ENCODE measurements at places on chromosomes 1 and 21.

DNA sequence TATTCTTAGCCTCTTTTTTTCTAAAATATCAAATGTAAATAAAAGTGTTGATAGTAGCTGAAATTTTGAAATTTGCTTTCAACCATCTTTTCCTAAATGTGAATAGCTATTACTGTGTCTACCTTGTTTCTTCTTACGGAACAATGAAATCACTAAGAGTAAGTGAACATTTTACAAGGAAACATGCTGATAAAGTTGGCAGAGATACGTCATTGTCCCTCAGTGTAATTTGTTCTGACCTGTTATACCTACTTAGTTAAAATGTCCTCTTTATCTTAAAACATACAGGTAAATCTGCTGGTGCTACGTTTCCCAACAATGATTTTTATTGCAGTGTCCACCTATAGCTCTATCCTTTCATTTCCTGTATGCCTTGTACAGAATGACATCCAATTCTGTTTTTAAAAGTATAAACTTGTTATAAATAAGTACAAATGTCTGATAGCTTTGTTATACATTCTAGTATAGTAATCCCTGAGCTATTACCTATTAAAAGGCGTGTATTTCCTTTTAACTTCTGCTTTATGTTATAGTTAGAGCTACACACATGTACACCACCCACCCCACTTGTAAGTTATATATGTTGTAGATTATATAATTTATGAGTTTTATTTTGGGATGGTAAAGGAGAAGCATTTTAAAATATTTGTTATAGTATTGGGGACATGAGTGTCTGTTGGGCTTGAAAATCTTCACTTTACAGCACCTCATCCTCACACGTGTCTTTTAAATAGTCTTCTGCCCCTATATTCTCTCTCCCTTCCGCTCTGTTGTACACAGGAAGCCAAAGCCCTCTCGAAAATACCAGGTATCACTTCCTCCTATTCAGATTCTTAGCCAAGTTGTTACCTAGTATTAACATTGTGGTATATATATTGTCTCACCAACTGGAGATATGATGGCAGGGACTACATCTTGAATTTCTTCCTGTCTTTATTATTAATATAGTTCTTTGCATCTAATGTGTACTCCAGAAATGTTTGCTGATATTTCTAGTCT, 25.2 kb downstream of the LAMC1 start:
- peak overlapping the region; percentile 30 for H3K27ac ChIP-seq
- peaks cover 4% of the 10 kb centered on the region for H3K36me3 ChIP-seq
- no peaks in the 10 kb centered on the region for H3K27me3 ChIP-seq
- H3K4me1 ChIP-seq, result peaks cover 25% of the 10 kb centered on the region

- H3K4me3 ChIP-seq, result no peak overlapping the region
- DNase-seq, result no peak
- H3K4me1 ChIP-seq, result no peaks in the 10 kb centered on the region
These were observed 216.1 kb downstream of the PBX1 start for GRCh38 chr1:164774819-164775654.

- no peak overlapping the region for H3K4me3 ChIP-seq
- no peak overlapping the region for H3K27ac ChIP-seq
- no peaks in the 10 kb centered on the region for H3K27me3 ChIP-seq
- H3K36me3 ChIP-seq, result no peaks in the 10 kb centered on the region
These were observed 57.1 kb downstream of the TNFSF18 start for GRCh38 chr1:172993640-172994039.

DNA sequence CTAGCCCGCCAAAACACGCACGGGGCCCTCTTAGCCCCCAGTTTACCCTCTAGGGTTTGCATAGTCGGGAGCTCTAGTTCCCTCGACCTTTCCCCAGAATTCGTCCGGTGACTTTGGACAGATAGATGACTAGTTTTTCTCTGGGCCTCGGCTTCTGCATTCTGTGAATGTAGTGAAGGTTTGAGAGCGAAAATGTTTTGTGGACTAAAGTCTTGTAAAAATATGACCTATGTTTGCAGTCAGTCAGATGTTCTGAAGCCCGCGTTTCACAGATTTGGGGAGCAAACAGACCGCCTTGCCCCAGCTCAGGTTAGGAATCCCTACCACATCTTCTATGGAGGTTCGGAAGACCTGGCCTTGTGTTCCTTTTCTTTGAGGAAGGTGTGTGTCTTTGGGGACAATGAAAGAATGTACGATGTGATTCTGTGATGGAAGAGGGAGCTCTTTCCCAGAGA, 401 bp downstream of the UQCRH start:
- peak overlapping the region; percentile 91 for H3K4me3 ChIP-seq
- H3K4me1 ChIP-seq, result peaks cover 39% of the 10 kb centered on the region
- H3K36me3 ChIP-seq, result peaks cover 7% of the 10 kb centered on the region
- H3K27me3 ChIP-seq, result no peaks in the 10 kb centered on the region
- peak overlapping the region; percentile 96 for H3K27ac ChIP-seq
- no peak for DNase-seq

GRCh38 chr21:15353546-15353945, 288.7 kb upstream of the NRIP1 start:
- H3K36me3 ChIP-seq, result no peaks in the 10 kb centered on the region
- peaks cover 11% of the 10 kb centered on the region for H3K4me1 ChIP-seq
- no peak overlapping the region for H3K27ac ChIP-seq
- no peak overlapping the region for H3K4me3 ChIP-seq
- peaks cover 5% of the 10 kb centered on the region for H3K27me3 ChIP-seq

- DNase-seq, result no peak
- no peak overlapping the region for H3K4me3 ChIP-seq
- H3K27me3 ChIP-seq, result peaks cover 14% of the 10 kb centered on the region
- H3K4me1 ChIP-seq, result no peaks in the 10 kb centered on the region
- no peaks in the 10 kb centered on the region for H3K36me3 ChIP-seq
These were observed 13.9 kb downstream of the ADAM30 start for GRCh38 chr1:119882132-119883049.

DNA sequence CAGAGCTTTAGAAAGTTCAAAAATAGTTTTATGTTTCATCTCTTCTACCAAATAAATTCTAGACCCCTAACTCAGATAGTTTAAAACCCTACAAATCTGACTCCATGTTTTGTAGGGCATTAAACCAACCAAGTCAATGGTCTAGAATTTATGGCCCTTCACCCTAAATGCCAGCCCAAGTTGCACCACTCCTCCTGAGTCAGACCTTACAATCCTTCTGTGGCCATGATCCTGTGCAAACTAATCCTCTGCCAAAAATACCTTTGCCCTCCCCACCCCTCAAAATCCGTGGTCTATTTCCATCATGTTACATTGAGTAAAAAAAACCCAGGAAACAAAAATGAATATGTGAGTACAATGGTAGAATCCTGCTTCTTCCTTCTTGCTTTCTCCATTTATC, 179.3 kb downstream of the NR5A2 start:
- no peak overlapping the region for H3K4me3 ChIP-seq
- H3K4me1 ChIP-seq, result peaks cover 8% of the 10 kb centered on the region
- DNase-seq, result no peak
- H3K27ac ChIP-seq, result no peak overlapping the region
- H3K27me3 ChIP-seq, result peaks cover 11% of the 10 kb centered on the region

DNA sequence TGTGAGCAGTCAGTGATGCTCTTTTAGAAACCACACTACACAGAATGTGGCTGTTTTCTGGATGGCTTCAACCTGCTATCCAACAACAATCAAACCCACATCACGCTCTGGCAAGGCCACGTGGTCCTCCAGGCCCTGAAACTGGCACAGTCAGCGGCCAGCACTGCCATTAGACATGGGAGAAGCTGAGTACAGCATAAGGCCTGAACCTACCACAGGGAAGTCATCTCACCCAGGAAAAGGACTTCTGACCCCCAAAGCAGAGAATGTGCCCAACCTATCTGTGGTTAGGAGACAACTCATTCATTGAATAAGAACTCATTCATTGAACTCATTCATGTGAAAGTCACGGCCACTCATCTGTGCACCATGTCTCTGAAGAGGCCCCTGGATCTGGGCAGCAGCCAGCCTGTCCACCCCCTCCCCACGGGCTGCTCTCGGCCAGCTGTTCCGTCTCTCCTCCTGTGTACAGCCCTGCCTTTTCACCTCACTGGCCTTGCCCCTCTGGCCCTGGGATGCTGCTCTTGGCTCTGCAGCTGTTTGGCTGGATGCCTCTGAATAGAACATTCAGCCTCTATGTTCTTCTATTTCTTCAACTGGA, 41.1 kb downstream of the C1orf198 start:
- H3K27ac ChIP-seq, result no peak overlapping the region
- H3K4me3 ChIP-seq, result no peak overlapping the region
- peak; percentile 6 for DNase-seq
- H3K27me3 ChIP-seq, result peaks cover 5% of the 10 kb centered on the region
- peaks cover 2% of the 10 kb centered on the region for H3K36me3 ChIP-seq
- no peaks in the 10 kb centered on the region for H3K4me1 ChIP-seq

GRCh38 chr1:158334526-158335212, 3.3 kb upstream of the CD1B start:
- no peak for DNase-seq
- H3K4me3 ChIP-seq, result no peak overlapping the region
- H3K27me3 ChIP-seq, result no peaks in the 10 kb centered on the region
- H3K27ac ChIP-seq, result no peak overlapping the region
- H3K36me3 ChIP-seq, result peaks cover 5% of the 10 kb centered on the region
- peaks cover 21% of the 10 kb centered on the region for H3K4me1 ChIP-seq

DNA sequence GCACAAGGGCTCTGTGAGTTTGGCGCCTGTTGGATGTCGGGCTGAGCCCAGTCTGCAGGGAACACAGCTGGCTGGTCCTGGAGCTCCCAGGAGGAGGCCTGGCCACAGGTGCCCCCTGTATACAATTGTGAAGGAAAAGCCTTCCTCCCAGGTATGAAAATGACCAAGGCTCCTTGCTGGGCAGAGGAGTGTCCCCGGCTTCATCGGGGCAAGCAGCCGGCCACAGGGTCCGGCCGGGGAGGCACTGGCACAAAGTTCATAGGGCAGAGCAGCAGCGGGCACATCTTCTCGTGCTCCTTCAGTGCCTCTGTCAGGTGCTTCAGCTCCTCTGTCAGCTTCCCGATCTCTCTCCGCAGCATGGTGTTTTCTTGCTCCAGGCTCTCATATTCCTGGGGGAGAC, 13.0 kb downstream of the BATF3 start:
- peaks cover 16% of the 10 kb centered on the region for H3K4me1 ChIP-seq
- no peak for DNase-seq
- H3K36me3 ChIP-seq, result no peaks in the 10 kb centered on the region
- H3K27me3 ChIP-seq, result no peaks in the 10 kb centered on the region
- H3K27ac ChIP-seq, result no peak overlapping the region

- H3K27me3 ChIP-seq, result peaks cover 5% of the 10 kb centered on the region
- H3K4me1 ChIP-seq, result no peaks in the 10 kb centered on the region
- no peak for DNase-seq
- no peak overlapping the region for H3K27ac ChIP-seq
These were observed 15.9 kb downstream of the RGS5 start for GRCh38 chr1:163186862-163187261.

GRCh38 chr1:18419113-18419844, 61.5 kb upstream of the KLHDC7A start:
- no peak overlapping the region for H3K27ac ChIP-seq
- no peaks in the 10 kb centered on the region for H3K36me3 ChIP-seq

DNA sequence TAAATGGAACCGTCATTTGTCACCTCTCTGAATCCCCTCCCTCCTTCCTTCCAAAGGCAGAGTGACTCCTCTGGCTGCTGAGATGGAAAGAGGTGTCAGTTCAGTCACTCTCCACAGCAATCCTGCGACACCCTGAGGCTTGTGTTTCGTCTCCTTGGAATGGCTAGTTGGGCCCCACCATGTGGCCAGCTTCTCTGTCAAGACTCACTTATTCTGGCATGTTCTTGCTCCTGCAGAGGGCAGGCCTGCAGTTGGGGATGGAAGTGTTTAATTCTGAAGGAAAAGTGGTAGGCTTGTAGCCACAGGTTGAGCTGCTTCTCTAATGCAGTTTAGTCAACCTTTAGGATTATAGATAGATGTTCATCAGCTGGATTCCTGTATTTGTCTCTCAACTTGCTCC, 149.6 kb downstream of the LMO4 start:
- peak overlapping the region; percentile 47 for H3K27ac ChIP-seq
- no peak for DNase-seq
- H3K36me3 ChIP-seq, result no peaks in the 10 kb centered on the region
- H3K27me3 ChIP-seq, result no peaks in the 10 kb centered on the region
- no peak overlapping the region for H3K4me3 ChIP-seq
- no peaks in the 10 kb centered on the region for H3K4me1 ChIP-seq

DNA sequence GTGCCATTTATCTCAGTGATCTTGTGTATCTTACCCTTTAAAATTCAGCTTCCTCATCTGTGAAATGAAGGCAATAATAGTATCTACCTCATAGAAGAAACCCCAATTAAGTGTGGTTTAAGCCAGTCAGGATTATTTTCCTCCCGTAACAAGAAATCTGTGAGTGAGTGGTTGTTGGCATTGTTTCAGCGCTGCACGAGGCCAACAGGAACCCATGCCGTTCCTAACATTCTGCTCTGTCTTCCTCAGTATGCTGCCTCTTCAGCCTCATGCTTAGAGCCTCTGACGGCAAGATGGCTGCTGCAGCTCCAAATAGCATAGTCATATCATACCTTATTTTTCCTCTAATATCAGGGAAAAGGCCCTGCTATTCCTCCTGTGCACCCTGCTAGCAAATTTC, 289.7 kb downstream of the TM2D1 start:
- no peak overlapping the region for H3K4me3 ChIP-seq
- no peaks in the 10 kb centered on the region for H3K4me1 ChIP-seq
- no peak for DNase-seq
- no peaks in the 10 kb centered on the region for H3K36me3 ChIP-seq

- H3K4me3 ChIP-seq, result peak overlapping the region; percentile 96
- peak overlapping the region; percentile 88 for H3K27ac ChIP-seq
- peaks cover 29% of the 10 kb centered on the region for H3K4me1 ChIP-seq
- DNase-seq, result no peak
These were observed 1.2 kb downstream of the S100A10 start for GRCh38 chr1:151992303-151993083.

DNA sequence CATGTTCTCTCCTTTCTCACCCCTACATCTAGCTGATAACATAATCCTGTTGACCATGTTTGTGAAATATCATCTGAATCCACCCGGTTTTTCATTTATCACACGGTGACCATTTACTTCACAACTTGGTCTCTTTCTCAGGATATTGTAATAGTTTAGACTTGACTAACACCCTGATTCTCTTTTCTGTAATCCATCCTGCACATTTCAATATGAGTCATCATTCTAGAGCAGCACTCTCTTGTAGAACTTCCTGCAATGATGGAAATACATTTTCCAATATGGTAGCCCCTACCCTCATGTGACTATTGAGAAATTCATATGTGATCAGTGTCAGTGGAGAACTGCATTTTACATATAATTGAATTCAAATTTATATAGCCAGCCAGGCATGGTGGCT, 2.3 kb upstream of the JAM2 start:
- no peak overlapping the region for H3K27ac ChIP-seq
- no peak overlapping the region for H3K4me3 ChIP-seq
- peaks cover 9% of the 10 kb centered on the region for H3K4me1 ChIP-seq
- H3K27me3 ChIP-seq, result peaks cover 6% of the 10 kb centered on the region
- no peaks in the 10 kb centered on the region for H3K36me3 ChIP-seq

- no peak overlapping the region for H3K4me3 ChIP-seq
- H3K27me3 ChIP-seq, result peaks cover 8% of the 10 kb centered on the region
- H3K27ac ChIP-seq, result no peak overlapping the region
- DNase-seq, result no peak
- no peaks in the 10 kb centered on the region for H3K36me3 ChIP-seq
- H3K4me1 ChIP-seq, result peaks cover 17% of the 10 kb centered on the region
These were observed 5.0 kb upstream of the RNF11 start for GRCh38 chr1:51231120-51231519.
